ENCODE measurements at places on chromosomes 4 and X. TPM values are rescaled to one million over a fixed set of nuclear protein-coding genes. Genes with fewer than 3 reads are reported as not detected.

GRCh38 chr4:38682336-38682735 lies 18.3 kb downstream of the KLF3 start:
- no peak overlapping the region for H3K4me3 ChIP-seq
- H3K36me3 ChIP-seq, result no peaks in the 10 kb centered on the region
- no peak for DNase-seq
- no peak overlapping the region for H3K27ac ChIP-seq
- peaks cover 10% of the 10 kb centered on the region for H3K4me1 ChIP-seq
- no peaks in the 10 kb centered on the region for H3K27me3 ChIP-seq

DNA sequence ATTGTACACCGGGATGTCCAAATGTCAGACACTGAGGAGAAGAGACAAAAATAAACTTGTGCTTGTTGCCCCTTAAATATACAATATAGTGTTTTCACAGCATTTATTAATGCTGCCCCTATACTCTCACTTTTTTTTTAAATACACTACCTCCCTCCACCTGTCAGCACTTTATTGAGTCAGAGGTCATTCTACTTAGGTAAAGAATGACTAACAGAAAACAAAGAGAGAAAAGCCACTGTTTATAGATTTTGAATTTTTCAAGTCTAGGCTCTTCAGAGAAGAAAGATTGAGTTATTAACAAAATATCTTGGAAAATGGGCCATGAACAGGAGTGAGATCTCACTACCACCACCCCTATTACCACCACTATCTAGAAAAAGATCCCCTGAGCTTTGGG lies 58.1 kb downstream of the NIPAL1 start:
- no peak overlapping the region for H3K4me3 ChIP-seq
- H3K4me1 ChIP-seq, result no peaks in the 10 kb centered on the region
- no peak for DNase-seq
- no peak overlapping the region for H3K27ac ChIP-seq
- no peaks in the 10 kb centered on the region for H3K27me3 ChIP-seq

- no peaks in the 10 kb centered on the region for H3K27me3 ChIP-seq
- DNase-seq, result no peak
- H3K27ac ChIP-seq, result no peak overlapping the region
- H3K36me3 ChIP-seq, result no peaks in the 10 kb centered on the region
- H3K4me1 ChIP-seq, result no peaks in the 10 kb centered on the region
Measured at GRCh38 chrX:78037881-78038280, 66.2 kb upstream of the PGK1 start.

- H3K27ac ChIP-seq, result no peak overlapping the region
- no peaks in the 10 kb centered on the region for H3K27me3 ChIP-seq
- no peak for DNase-seq
- H3K36me3 ChIP-seq, result no peaks in the 10 kb centered on the region
- no peak overlapping the region for H3K4me3 ChIP-seq
Measured at GRCh38 chr4:150082241-150082640, 4.0 kb downstream of the DCLK2 start.

DNA sequence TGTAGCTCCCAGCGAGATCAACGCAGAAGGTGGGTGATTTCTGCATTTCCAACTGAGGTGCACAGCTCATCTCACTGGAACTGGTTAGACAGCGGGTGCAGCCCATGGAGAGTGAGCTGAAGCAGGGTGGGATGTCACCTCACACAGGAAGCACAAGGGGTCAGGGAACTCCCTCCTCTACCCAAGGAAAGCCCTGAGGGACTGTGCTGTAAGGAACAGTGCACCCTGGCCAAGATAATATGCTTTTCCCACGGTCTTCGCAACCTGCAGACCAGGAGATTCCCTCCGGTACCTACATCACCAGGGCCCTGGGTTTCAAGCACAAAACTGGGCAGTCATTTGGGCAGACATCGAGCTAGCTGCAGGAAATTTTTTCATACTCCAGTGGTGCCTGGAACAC lies 216.4 kb upstream of the TET2 start:
- no peaks in the 10 kb centered on the region for H3K27me3 ChIP-seq
- H3K36me3 ChIP-seq, result no peaks in the 10 kb centered on the region
- H3K4me3 ChIP-seq, result no peak overlapping the region
- DNase-seq, result no peak
- no peak overlapping the region for H3K27ac ChIP-seq

DNA sequence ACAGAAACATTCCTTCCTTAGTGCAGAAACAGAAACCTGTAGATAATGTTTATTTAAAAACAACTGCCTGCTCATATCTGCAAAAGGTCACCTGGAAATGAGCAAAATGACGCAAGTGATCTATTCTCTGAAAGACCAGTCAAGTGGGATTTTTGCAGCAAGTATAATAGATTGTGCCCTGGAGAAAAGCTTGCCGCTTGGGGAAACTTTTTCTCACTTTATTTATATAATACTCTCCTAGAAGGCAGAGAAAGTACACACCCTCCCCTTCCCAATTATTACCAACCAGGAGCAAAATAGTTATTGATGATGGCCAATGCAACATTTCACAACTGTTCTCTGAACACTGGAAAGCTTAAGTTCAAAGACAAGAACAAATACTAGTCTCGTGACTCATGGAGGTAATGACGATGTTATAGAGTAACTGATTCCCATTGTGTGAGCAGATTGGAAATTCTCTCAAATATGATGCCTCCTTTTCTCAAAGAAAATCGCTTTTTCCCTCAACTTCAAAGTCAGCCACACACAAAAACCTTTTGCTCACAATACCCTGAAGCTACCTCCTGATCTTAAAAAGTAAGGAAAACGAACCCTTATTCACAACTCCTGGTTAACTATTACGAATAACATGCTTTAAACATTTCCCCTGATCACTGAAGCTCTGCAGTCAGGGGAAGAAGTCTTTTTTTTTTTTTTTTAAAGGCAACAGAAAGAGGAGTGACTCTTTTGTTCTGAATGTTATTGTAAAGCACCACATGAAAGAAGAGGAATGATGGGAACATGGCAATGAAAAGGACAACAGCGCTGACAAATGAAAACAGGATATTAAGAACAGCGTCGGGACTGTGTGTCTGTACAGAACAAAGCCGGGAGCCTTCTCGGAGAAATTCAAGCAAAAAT lies 41.0 kb downstream of the MID1 start:
- no peak overlapping the region for H3K27ac ChIP-seq
- no peaks in the 10 kb centered on the region for H3K36me3 ChIP-seq
- no peak overlapping the region for H3K4me3 ChIP-seq

The GIMD1 gene
- total RNA-seq, result not detected

The ARX gene
- total RNA-seq, result 0.66 TPM

The ASB5 gene
- total RNA-seq, result not detected

The NEIL3 gene
- total RNA-seq, result 6.1 TPM

The BMX gene
- total RNA-seq, result 1.4 TPM

The MAGEC2 gene
- 0.17 TPM for total RNA-seq

The IQSEC2 gene
- total RNA-seq, result 23.1 TPM

Data from colonic mucosa (tissue), 4 donors.